MCF 10A (cell line): ENCODE measurements at places on chromosomes 4 and X. TPM values are rescaled to one million over a fixed set of nuclear protein-coding genes. Genes with fewer than 3 reads are reported as not detected.
A peak's percentile ranks its signal among the peaks of the same experiment; 100 is the strongest.

Gene CTAG2
- not detected in 2 replicates for total RNA-seq

GRCh38 chrX:29023207-29023606, 436.0 kb downstream of the IL1RAPL1 start:
- no peaks in the 10 kb centered on the region for H3K27me3 ChIP-seq
- DNase-seq, result no peak
- no peak overlapping the region for H3K27ac ChIP-seq

GRCh38 chr4:85713005-85713404, 238.1 kb downstream of the ARHGAP24 start:
- no peak overlapping the region for H3K4me3 ChIP-seq
- DNase-seq, result no peak
- H3K27me3 ChIP-seq, result no peaks in the 10 kb centered on the region
- no peaks in the 10 kb centered on the region for H3K36me3 ChIP-seq
- peaks cover 9% of the 10 kb centered on the region for H3K4me1 ChIP-seq

DNA sequence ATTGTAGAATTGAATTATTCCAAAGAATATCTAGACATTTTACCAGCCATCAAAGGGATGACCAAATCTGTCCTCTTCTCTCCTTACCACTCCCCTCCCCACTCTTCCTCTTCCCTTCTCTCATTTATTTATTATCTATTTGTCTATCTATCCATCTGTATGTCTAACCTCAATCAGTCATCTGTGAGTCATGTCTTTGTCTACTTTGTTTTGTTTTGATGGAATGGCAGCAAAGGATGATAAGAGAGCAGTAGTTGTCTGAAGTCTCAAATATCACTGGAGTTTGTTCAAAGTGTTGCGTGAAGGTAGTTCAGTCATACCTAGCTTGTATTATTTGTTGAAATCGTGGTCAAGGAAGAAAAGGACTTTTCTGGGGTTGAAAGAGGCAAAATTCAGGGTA, 34.7 kb upstream of the PGRMC2 start:
- H3K4me3 ChIP-seq, result no peak overlapping the region
- peaks cover 8% of the 10 kb centered on the region for H3K4me1 ChIP-seq
- H3K27ac ChIP-seq, result no peak overlapping the region

DNA sequence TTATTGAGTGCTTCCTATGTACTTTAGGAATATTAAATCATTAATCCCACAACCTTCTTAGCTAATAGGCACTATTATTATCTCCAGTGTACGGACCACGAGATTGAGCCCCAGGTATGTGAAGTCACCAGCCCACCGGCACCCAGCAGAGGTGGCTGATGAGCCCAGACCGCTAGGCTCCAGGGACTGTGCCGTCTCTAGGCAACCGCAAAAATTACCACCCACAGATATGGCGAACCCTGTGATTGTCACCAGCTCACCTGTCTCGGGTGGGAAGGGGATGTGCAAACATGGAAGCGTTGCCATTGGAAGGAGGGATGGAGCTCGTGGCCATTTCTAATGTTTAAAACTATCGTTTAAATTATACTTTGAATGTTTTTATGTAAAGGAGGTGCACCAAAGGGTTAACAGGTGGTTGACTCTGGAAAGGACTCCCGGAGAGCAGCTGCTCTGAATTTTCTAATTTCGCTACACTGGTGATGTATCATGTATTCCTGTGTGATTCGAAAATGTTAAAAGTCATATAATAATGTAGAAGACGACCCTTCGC, 21.0 kb upstream of the JAKMIP1 start:
- peaks cover 17% of the 10 kb centered on the region for H3K27me3 ChIP-seq
- no peak overlapping the region for H3K27ac ChIP-seq
- DNase-seq, result no peak
- H3K4me1 ChIP-seq, result no peaks in the 10 kb centered on the region
- peaks cover 4% of the 10 kb centered on the region for H3K36me3 ChIP-seq

DNA sequence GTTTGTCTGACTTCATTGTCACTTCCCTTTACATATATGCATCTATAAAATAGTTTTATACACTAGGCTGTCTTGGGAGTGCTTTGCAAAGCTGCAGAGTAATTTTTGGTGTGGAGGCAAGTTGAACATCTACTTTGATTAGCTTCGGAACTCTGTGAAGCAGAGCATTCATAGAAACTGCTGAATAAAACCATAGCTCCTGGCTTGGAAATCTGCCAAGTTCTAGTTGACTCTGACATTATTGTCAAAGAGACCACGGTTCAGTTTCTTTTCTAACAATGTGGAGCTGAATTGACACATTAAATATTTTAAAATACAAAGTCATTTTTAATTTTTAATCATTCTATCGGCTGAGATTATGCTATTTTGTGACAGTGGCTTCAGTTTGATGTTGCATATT, 335.0 kb downstream of the BMPR1B start:
- no peaks in the 10 kb centered on the region for H3K27me3 ChIP-seq
- peak; percentile 50 for DNase-seq
- H3K4me1 ChIP-seq, result peaks cover 36% of the 10 kb centered on the region
- no peak overlapping the region for H3K4me3 ChIP-seq
- H3K36me3 ChIP-seq, result no peaks in the 10 kb centered on the region
- no peak overlapping the region for H3K27ac ChIP-seq

DNA sequence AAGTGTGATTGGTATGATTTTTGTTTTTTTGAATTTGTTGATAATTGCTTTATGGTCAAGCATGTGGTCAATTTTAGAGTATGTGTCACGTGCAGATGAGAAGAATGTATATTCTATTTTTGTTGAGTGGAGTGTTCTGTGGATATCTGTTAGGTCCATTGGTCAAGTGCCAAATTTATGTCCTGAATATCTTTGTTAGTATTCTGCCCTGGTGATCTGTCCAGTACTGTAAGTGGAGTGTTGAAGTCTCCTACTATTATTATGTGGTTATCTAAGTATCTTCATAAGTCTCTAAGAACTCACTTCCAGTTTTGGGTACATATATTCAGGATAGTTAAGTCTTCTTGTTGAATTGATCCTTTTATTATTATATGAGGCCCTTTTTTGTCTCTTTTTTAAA, 372.9 kb upstream of the MAOA start:
- H3K36me3 ChIP-seq, result no peaks in the 10 kb centered on the region
- no peak overlapping the region for H3K27ac ChIP-seq
- H3K27me3 ChIP-seq, result peaks cover 10% of the 10 kb centered on the region
- no peaks in the 10 kb centered on the region for H3K4me1 ChIP-seq
- H3K4me3 ChIP-seq, result no peak overlapping the region
